ENCODE measurements at places on chromosomes 5 and 9.

DNA sequence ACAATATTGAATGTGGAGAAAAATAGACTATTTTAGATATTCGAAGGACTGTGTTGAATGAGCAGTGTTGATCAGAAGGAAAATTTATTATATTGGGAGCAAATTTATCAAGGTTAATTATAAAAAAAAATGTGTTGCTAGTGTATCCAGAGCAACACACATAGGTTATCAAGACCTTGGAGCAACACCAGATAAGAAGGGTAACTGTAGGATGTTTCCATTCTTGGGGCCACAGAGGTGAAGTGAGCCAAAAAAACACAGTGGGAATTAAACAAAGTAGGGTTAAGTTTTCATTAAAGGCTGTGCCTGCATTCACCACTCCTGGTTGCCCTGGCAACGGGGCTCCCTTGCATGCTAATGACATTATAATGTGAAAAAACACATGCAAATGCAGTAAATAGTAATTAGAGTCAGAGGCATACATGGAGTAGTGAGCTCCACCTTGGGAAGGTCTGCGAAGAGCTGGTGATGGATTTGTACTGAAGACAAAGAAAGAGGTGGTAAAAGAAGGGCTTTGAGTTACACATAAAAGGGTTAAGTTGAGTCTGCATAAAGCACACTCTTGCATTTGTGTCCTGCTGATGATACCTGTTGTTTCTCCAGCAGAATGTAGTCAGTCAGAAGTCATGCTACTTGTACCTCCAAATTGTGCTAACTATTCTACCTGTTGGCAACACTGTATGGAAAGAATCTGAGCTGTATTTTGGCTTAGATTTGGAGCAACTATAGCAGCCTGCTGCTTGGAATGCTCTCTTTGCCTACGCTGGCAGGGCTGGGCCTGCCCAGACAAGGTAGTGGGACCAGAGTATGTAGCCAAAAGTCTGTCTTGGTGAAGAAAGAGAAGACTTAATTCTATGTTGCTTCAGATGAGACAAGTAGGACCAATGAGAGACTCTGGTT is 59.6 kb downstream of the ATG10 start:
- DNase-seq, result no peak

- DNase-seq, result no peak
Observed at GRCh38 chr9:131278702-131279111, 2.4 kb upstream of the FAM78A start.

GRCh38 chr9:97842960-97843359 is 10.1 kb upstream of the FOXE1 start:
- DNase-seq, result no peak

GRCh38 chr5:79827159-79827629 is 137.6 kb downstream of the CMYA5 start:
- DNase-seq, result no peak

- no peak for DNase-seq
Observed at GRCh38 chr9:111588846-111589245, 10.6 kb downstream of the PTGR1 start.

- no peak for DNase-seq
Observed at GRCh38 chr9:113926211-113926610, 50.1 kb downstream of the ZNF618 start.

DNA sequence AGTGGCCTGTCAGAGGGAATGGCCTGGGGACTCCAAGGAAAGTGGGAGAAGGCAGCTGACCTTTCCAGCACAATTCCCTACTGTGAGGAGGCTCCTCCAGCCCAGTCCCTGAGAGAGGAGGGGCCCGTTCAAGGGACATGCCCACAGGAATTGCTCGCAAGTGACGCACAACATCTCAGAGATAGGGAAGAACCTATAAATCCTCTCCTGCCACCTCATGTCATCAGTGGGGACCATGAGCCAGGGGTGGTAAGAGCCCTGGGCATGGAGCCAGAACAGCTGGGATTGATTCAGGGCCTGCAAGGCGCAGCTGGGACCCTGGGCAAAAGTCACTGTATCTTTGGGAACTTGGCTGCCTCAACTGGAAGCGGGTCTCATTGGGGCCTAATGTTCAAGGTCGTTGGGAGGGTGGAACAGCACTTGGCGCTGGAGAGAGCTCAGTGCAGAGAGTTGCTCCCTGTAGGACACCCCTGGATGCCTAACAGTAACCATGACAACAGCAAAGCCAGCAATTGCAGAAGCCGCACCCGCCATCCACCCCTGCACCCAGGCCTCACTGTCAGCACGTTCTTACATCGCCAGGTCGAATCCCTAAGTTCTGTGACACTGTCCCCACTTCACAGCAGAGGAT is 41.3 kb upstream of the ORM1 start:
- DNase-seq, result no peak

DNA sequence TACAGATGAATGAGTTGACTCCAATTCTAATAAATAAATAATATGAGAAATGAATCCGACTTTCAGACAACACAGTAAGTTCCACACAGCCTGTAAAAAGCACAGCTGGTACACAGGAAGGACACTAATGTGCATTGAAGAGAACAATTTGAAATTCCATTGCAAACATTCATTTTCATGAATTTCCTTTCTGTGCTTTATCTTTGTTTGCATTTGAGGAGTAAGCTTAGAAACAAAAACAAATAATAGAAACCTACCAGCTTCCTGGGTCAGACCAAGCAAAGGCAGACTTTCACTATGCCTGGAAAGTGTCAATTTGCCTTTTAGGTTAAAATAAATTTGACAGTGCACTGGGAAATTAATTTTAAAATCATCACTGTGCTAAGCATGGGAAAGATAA is 143.8 kb upstream of the VLDLR start:
- peak; percentile 52 for DNase-seq

DNA sequence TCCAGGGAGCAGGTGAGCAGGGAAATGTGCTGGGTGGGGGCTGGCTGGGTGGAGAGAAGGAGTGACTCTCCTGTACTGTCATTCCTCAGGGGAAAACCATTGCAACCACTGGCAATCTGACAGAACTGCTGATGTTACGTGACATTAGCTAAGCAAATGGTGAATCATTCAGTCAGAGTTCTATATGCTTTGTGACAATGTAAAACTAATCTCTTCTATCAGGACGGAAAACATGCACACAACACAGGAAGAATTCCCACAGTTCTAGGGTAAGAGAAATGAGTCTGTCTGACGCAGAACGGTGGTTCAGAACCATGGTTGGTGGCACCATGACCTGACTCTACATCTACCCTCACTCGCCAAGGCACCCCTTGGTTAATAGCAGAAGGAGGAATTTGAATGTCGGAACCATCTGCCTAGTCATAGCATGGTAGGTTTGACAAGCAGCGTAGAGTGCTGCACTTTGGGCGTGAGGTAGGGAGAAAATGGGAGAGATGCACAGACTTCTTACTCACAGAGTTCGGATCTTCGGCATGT is 243.6 kb upstream of the PANK3 start:
- DNase-seq, result no peak

DNA sequence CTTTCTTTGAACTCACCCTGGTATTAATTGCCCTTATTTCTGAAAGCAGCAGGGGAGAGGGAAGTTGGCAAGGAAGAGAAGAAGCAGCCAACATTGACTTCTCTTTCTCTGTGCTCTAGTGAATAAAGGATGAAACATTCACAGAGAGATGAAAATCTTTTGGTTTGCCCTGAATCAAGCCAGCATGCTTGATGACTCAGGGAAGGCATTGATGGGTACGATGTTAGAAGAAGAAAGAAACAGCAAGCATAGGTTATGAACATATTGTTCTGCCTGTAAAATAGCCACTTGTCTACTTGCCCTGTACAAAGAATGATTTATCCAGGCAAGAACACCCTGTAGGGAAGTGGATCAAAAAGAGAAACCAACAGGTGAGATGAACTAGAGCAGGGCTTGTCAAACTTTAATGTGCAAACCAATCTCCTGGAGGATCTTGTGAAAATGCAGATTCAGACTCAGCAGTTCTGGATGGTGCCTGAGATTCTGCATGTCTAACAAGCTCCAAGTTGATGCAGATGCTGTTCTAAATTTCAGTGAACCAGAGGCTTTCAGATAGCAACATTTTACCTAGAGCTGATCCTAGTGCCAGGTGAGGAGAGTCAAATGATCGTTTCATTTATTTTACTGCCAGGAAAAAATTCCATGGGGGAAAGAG is 586.6 kb upstream of the TLE4 start:
- DNase-seq, result no peak

DNA sequence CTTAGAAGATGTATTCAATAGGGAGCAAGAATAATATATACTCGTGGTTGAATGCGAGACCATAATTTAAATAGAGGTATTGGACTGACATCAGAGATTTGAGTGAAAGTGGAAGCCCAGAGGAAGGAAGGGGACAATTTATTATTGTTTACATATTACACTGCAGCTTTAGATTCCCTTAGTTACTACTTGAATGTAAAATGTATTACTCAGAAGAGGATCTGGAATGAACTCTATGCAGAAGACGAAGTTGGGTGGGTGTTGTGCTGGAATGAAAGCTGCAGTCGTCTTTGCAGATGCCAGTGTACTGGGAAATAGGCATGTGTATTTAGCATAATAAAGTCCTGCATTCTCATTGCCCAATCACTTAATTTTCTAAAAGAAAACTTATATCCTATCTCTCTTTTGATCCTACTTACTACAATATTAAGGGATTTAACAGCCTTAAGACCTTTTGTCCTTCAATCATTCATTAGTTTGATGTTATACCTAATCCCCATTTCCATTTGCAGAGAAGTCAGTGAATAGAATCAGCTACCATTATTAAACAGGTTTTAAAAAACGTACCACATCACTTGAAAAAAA is 570.7 kb upstream of the WWC1 start:
- DNase-seq, result no peak

DNA sequence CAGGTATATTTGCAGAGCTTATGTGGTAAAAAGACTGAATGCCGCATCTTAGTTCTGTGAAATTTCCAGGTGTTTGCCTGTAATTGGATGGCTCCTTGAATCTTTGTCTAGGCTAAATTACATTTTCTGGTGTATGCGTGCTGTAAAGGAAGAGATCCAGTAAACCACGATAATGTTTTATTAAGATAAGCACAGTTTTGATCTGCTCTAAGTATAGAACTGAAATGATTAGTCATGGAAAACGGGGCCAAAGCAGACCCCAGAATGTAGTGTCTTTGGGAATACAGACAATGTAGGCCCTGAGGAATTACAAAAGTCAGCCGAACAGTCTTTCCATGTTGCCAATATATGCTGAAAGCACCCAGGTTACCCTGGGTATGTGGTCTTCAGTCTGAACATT is 257.3 kb downstream of the FANCC start:
- no peak for DNase-seq

DNA sequence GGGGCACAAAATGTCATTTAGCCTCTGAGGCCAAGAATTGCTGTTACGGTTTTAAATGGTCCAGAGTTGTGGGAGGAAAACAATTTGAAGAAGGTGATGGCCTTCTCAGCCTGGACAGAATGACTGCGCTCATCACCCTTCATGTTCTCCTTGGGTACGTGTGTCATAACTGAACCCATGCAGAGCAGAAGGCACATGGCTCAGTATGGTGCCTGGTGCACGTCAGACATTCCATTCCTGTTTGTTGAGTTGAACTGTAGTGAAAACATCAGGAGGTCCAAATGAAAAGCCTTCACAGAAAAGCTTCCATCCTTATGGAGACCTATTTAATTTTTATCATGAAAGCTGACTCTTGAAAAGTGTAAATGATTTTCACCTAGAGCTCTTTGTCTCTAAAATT is 133.2 kb downstream of the CFAP90 start:
- DNase-seq, result no peak

DNA sequence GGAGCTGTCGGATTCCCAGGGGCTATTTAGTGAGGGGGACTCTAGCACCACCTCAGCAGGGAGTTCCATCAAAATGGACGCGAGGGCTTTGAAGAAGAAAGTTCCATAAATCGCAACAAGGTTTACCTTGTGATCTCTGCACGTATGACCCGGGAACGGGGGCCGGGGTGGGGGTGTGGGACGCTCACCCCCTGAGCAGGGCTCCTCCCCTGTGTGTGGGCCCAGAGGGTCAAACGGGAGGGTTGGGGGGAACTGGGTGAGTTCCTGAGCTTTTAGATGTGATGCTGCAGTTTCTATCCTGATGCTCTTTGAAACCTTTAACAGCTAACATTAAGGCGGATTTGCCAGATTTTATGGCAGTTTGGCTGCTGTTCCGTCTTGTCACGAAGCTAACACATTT is 18.9 kb upstream of the LRRC14B start:
- DNase-seq, result no peak

DNA sequence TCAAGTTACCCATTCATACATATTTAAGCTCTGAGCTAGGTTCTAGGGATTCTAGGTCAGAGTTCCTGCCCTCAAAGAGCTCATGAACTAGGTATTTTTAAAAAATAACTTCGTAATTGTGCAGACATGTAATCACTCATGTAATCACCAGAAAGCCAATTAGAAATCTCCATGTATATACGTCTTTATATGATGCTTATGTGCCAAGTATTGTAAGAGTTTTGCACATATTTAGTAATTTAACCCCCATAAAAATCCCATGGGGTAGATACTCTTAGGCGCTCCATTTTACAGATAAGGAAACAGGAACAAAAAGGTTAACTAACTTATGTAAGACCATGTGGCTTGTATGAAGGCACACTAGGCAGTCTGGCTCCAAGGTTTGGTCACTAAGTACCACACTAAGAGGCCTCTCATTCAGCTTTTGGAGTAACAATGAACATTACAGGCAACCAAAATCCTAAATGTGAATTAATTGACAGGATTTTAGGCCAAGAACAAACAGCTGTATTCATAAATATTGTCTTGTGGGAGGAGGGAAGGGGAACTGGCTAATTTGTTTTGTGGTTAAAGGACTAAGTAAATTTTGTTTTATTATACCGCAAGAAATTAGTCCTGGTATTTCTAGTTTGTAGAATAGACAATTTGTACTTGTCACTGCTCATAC is 1.7 kb upstream of the OTULINL start:
- no peak for DNase-seq

GRCh38 chr5:72855821-72856220 is 39.4 kb downstream of the TNPO1 start:
- no peak for DNase-seq

DNA sequence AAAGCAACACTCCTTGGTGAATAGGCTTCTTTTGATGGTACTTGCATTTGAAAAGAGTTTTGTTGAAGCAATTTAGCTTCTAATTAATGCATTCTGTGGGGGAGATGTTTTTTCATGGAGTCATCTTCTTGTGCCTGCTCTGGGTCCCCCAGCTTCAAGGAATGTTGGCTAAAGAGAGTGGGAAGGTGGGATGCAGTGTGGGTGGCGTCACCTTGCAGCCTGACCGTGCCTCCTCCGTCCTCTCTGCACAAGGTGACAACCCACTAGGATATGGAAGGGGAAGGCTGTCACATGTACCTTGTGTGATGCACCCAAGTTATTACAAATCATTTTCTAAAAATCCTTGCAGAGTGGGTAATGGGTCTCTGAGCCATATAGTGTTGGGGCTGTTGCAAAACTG is 70.7 kb downstream of the DAPK1 start:
- no peak for DNase-seq

GRCh38 chr9:115758441-115758840 is 395.1 kb upstream of the PAPPA start:
- DNase-seq, result no peak

DNA sequence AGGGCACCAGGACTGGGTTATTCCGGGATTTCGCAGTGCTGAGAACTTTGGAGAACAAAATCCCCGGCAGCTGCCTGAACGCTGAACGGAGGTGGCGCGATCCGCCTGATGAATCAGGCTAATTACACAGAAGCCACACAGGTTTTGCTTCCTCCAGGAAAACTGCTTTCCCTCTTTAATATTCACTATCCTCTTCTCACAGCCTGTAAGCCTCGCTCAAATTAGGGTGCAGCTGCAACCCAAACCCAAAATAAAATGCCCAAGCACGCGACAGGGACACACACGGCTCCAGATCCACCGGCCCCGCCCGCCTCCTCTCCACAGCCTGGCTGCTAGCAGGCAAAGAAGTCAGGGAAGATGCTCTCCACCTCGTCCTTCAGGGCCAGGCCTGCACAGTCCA is 6.0 kb downstream of the SOHLH1 start:
- no peak for DNase-seq

- DNase-seq, result no peak
Observed at GRCh38 chr9:90960941-90961340, 159.3 kb downstream of the SYK start.
